Epithelial cell of esophagus (primary cell): ENCODE measurements at places on chromosomes 6 and 20.
A peak's percentile ranks its signal among the peaks of the same experiment; 100 is the strongest.

GRCh38 chr20:58891086-58891717, 38.7 kb downstream of the GNAS start:
- peak; percentile 70 for DNase-seq

DNA sequence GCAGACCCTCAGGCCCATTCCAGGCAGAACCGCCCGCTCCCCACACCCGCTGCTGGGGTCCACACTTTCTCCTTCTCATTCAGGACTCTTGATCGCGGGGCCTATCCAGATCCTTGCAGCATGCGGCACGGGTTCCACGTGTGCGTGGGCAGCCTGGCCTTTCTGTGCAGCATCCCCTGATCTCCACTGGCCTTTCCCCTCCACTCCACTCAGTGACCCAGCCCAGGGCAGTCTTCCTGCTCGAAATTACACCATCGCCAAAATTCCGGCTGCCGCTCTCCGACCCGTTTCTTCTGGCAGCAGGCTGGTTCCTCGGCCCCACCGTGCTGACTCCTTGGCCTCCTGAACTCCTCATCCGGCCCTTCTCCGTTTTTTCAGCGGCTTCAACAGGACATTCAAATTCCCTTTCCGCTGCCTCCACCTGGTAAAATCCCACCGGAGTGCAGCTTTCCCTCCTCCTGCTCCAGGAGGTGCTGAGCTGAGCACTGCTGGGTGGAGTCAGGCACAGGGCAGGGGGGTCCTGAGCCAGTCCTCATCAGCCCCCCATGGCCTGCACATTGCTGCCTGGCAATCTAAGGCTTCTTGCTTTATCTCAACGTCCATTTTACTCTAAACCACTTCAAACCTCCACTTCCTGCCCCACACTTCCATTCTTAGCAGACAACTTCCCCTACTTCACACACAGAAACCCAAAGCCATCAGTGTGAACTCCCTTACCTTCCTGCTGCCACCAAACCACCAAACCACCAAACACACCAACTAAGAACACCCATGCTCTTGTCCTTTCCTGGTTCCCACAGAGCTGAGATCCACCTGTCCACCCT, 9.0 kb downstream of the SFT2D1 start:
- no peak for DNase-seq

GRCh38 chr20:35497780-35498189, 31.7 kb downstream of the C20orf173 start:
- no peak for DNase-seq

DNA sequence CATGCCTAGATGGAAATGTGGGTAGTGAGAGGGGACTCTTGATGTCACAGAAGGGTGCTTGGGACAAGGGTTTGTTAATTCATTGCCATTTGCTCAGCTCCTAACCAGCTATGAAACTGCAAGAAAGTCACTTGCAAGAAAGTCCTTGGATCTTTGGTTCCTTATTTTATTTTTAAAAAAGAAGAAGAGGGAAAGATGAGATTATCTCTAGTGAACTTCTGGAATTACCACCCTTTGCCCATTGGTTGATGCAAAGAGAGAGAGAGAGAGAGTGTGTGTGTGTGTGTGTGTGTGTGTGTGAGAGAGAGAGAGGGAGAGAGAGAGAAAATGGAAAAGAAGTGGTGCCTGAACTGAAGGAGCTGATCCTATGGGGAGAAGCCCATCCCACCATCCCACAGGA, 4.6 kb upstream of the SFT2D1 start:
- DNase-seq: no peak

DNA sequence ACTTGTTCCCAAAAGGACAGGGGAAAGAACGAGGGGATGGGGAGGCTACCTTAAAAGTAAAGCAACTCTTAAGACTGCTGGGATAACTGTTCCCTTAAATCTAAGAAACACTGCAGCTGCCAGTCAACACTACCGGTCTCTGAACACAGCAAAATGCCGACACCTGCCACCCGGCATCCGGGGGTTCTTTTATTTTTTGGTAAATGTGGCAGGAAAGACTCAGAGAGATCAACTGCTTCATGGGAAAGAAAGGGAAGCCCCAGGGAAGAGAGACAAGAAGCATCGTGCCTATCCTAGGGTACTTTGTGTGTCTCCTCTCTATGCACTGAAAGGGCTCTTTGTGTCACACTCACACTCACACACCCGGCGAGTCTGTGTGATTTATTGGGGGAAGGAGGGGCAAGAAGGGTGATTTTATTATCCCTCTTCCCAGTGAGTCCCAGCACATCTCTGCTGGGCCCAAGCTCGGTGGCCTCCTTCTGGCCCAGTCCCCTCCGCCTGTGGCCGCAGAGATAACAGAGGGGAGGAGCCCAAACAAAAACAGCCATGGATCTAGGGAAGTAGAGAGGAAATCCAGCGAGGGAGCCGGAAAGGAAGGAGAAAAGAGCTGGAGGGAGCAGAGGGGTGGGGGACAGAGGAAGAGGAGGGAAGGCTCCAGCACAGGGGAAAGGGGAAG, 1.4 kb downstream of the FYN start:
- peak; percentile 25 for DNase-seq

DNA sequence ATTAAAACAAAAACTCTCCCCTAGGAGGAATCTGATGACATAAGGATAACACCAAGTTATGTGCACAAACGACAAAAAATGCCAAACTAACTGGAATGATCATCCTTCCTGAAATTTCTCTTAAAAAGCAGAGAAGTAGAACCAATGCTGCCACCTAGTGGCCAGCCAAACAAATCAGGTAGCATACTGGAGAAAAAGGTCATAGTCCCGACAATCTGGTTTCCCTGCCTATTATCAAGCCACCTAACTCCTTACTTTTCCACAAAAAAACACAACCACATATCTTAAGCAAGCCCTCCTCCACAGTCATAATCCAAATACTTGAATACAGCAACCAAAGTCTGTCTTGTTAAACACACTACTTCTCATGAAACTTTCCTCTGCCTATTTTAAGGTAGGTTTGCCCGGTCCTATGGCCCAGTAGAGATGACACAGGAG, 5.3 kb downstream of the OARD1 start:
- peak; percentile 86 for DNase-seq

- DNase-seq: no peak
Observed at GRCh38 chr20:63129991-63130657, 85.8 kb downstream of the YTHDF1 start.

GRCh38 chr20:25281541-25281991, 33.7 kb downstream of the PYGB start:
- DNase-seq: no peak

GRCh38 chr6:13117570-13117969, 210.8 kb downstream of the TBC1D7 start:
- no peak for DNase-seq

DNA sequence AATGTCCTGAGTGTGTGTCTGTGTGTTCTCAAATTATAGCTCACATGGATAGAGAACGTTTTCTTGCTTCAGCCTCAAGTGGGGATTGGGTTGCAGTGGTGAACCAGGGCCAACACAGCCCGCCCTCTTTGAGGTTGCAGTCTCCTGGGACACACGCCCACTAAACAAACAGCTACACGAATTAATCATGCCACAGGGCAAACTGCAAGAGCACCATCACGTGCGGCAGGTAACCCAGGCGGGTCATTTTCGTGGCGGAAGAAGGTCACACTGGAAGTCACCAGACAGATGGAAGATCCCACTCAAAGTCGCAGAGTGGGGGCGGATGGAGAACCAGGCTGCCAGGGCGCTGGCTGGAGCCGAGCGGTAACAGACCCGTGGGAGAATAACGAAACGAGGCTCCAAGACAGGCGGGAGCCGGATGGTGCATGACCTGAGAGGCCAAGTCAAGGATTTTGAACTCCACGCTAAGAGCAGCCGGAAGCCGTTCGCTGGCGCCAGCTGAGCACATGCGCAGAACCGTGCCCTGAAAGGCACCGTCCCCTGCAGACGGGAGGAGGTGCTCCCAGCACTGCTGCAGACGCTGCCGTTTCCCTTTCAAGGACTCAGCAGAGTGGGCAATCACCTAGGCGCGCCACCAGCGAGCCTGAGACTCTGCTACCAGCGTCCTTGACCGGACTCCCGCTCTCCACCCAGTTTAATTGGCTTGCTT, 10.7 kb downstream of the DLL1 start:
- DNase-seq: peak; percentile 50

DNA sequence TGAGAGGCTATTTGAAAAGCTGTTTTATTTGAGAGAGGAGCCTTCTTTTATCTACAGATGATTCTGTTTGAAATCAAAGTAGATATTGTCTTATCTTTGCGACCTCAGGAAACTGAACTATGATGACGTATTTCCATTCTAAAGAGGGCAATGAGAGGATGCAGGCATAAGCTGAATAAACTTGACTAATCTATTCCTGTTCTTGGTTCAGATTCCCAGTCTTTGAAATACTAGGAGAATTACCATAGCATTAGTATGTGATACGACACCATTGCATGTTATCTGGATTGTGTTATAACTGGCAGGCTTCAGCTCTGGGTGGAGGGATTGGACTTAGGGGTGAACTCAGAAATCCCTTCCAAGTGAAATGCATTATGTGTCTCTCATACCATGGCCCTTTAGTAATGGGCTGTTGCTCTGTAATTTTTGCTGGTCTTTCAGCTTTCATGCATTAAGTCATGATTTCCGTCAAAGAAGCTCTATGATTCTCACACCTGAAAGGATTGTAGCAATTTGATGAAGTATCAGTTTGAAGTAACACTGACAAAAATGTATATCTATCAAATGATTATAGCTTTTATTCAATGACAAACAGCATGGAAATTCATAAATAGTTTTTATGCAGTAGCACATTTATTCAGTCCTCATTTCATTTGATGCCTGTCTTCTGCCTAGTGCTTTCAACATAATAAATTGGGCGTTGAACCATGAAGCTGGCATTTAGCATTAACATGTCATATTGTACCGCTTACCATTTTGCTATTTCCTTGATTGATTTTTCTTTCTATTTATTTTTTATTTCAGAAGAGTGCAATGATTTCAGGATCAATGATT, 138.4 kb upstream of the SPACA1 start:
- no peak for DNase-seq

DNA sequence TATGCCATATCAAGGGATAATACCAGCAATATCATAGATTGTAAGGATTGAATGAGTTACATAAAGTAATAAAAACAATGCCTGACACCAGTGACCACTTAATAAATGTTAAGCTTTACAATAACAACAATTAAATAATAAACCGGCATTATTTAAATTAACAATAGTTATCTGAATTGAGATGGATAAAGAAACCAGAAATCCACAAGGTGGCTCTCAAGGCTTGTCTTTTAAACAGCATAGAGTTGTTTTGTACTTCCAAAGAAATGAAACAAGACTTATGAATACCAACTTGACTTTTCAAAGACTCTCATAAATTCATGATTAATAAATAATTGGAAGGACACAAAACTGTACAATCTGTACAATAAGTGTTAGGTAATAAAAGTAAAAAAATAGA, 203.1 kb downstream of the ASCC3 start:
- DNase-seq: no peak

DNA sequence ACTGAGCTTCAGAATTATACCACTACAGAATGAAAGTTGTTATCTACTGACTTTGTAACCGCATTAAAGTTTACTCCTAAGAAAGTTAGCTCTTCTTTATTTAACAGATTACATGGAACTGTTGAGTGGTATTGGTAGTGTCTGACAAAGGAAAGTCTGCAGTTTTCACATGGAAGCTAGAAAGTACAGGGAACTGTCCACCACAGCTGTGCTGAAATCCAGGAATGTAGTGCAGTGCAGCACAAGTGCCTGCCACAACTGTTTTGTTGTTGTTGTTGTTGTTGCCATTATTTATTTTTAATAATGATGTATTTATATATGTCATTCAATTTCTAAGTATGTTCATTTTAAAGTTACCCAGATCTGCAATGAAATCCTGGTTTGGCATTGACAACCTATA, 464.9 kb downstream of the TBC1D32 start:
- peak; percentile 43 for DNase-seq

DNA sequence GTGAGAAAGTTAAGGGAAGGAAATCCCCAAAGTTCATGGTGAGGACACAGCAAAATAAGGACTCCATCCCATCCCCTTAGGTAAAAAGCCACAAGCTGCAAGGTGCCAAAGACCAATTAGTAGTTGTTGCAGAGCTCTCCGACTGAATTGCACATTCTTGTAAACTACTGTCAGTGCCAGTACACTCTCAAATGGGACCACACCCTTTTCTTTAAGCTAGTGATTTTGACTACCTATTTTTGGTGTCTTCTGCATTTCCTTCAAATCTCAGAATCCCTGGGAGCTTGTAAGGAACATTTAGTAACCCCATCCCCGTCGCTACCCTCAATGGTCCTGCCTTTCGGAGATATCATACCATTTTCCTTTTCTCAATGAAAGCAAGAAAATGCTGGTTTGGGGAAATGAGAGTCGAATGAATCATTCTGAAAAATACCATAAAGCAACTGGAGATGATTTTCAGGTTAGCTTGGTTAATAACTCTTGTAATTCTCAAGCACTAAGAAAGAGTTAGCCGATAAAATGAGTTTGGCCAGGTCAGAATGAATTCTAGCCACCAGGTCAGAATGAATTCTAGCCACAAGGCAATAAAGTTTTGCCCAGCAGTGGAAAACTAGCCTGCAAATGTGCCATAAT, 5.2 kb upstream of the HMGN3 start:
- DNase-seq: peak; percentile 43

GRCh38 chr6:106080763-106081095, 5.4 kb upstream of the PRDM1 start:
- DNase-seq: no peak

GRCh38 chr6:45712786-45713185, 302.9 kb downstream of the CLIC5 start:
- no peak for DNase-seq

DNA sequence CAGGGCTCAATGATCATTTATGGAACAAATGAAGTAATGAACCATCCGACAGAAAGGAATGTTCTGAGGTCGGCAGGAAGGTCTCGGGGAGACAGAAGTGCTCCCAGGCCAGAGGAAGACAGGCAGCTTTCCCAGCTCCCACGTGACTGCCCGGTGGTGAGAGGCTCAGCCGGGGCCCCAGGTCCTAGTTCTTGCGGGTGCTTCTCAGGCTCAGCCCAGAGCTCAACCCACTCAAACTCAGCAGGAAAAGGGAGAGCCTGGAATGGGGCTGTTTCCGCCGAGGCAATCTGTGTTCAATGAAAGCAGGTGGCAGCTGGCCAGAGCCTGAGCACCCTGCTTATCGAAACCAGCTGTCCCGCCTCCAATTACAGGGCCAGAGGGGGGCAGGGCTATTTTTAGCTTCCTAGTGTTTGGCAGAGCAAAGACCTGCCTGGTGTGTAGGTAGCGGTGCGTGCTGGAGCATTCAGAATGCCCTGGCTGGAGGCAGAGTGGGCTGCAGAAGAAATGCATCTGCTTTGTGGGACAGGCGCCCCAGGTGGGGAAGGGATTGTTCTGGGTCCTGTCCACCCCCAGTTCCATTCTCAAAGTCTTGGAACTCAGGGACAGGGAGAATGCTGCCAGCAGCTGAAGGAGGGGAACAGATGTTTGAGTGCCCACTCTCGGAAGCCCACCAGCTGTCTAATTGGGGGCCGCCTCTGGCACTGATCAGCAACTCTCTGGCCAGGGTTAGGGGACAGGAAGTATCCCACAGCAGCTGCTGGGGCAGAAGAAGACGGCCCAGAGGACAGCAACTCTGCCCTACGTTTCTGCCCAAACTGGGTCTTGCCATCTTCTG, 145.1 kb downstream of the PREX1 start:
- DNase-seq: peak; percentile 12

DNA sequence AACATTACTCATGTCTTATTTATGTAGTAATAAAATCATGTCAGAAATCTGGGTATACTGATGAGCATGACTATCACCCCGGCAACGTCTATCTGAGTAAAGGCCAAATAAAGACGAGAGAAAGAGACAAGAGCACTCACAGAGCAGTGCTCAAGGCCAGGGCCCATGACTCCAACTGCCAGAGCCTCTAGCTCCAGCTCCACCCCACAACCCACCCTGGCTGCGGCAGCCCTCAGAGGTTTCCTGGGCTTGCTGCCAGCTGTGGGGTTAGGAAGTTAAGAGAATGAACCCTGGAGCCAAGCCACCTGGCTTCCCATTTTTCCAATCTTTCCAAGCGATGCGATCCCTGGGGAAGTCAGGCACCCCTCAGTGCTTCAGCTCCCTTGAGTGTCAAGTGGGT, 92.0 kb upstream of the PAX1 start:
- no peak for DNase-seq
